ENCODE measurements at places on chromosomes 2 and 18.

GRCh38 chr2:17083902-17084301, 418.3 kb upstream of the CYRIA start:
- peak; percentile 25 for DNase-seq

DNA sequence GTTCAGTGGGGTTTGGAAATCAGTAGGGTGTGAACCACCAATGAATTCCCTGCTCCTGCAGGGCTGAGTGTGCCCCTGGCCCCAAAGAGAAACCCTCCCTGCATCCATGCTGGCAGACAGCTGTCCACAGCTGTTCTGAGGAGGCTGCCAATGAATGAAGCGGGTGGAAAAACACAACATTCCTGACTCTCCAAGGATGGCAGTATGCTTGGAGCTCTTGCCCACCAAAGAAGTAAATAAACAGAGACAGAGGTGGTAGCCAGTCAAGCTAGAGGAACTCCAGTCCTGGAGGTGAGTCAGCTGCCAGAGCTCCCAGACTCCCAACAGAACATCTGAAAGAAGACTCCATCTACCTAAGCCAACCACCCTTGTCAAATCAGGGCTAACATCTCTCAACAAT, 6.2 kb downstream of the ZBTB7C start:
- no peak for DNase-seq

GRCh38 chr2:223494942-223495341, 107.2 kb downstream of the SCG2 start:
- no peak for DNase-seq

DNA sequence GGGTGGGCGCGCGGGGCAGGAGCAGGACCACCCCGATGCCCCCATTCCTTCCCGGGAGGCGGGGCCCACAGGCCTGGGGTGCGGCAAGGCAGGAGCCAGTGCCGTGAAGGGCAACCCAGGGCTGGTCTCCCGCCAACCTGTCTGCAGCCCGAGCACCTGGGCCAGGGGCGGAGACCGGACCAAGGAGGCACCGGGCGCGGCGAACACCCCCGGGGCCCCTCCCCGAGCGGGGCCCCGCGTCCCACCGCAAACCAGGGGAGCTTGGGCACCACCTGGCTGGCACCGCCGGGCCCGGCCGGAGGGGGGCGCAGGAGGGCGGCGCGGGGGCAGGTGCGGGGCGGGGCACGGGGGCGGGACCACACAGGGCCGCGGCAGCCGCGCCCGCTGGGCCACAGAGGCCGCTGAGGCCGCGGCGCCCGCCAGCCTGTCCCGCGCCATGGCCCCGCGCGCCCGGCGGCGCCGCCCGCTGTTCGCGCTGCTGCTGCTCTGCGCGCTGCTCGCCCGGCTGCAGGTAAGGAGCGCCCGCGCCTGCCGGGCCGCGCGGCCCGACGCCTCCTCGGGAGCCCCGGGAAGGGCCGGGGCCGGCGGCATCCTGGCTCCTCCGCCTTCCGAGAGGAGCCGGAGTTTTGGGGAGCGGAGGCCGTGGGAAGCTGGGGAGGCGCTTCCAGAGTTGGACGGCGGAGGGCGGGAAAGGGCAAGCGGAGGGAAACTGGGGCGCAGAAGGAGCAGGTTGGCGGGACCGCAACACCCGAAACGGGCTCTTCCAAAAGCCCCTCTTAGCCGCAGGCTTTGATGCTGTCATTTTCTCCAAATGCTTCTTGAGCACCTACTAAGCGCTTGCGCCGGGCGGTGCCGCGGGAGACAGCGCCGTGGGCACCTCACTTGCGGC, at the start of gene TNFRSF11A:
TSS of gene TNFRSF11A (plus strand) at position 394 of the 889 bp plus-strand sequence. CDS start at position 437, 43 bp downstream.
- peak; percentile 32 for DNase-seq

DNA sequence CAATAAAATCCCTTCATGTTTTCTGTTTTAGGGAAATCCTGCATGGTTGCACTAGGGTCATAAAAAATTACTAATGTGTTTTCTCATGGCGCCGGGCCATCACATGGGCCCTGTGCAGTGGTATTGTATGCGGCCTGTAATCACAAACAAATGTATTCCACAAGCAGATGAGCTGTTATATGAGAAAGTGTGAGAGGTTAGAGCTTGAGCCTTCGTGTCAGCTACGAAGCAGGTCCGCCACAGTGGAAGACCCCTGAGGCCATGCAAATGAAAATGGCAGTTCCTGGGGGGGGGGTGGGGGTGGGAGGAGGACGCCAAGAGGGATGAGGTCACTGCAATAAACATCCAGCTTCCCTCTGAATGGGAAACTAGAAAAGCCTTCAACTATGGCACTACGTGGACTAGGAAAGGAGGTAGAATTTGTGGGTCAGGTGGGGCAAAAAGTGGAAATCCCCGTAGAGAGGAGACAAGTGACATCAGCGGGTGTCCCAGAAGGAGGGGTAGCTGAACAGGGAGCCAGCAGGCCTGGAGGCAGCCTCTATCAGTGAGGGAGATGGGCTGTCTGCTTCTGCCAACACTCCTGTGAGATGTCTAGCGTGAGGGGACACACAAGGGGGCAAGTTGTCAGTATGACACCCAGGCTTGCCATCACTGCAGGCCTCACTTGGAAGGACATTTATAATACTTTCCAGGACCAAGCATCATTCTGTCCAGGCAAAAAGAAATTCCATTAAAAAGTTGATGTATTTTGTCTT, 130.3 kb upstream of the CTAGE1 start:
- DNase-seq: no peak

All from NCI-H1105 (cell line).